Left renal pelvis (tissue), 4 donors: ENCODE measurements at places on chromosomes 7 and 10.

GRCh38 chr7:50826371-50827172, 43.9 kb upstream of the GRB10 start:
- no peak for DNase-seq

- no peak for DNase-seq
Measured at GRCh38 chr10:103854265-103854685, 1.1 kb downstream of the SH3PXD2A start.

GRCh38 chr7:27921081-27921836, 181.3 kb downstream of the TAX1BP1 start:
- peak; percentile 47 for DNase-seq

DNA sequence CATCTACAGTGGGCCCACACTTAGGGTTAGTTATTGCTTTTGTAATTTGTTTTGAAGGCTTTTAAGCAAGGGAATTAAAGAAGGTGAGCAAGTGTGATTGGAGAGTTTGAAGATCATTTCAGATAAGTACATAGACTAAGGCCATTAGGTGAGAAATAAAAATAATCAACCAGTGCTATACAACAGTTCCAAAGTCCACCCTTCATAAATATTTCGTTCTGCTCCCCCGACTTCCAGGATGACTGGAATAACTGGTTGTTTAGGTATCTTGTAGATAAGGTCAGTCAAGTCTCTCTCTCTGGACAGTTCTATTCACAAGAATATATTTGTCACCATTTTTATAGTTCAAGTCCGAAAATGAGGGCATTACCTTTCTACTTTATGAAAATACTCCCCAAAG, 98.0 kb upstream of the MBL2 start:
- DNase-seq: no peak

GRCh38 chr10:72679838-72680241, 12.1 kb upstream of the MCU start:
- no peak for DNase-seq

GRCh38 chr10:29534590-29534989, 100.2 kb downstream of the SVIL start:
- DNase-seq: no peak

GRCh38 chr10:20740120-20740519, 157.0 kb downstream of the NEBL start:
- no peak for DNase-seq

DNA sequence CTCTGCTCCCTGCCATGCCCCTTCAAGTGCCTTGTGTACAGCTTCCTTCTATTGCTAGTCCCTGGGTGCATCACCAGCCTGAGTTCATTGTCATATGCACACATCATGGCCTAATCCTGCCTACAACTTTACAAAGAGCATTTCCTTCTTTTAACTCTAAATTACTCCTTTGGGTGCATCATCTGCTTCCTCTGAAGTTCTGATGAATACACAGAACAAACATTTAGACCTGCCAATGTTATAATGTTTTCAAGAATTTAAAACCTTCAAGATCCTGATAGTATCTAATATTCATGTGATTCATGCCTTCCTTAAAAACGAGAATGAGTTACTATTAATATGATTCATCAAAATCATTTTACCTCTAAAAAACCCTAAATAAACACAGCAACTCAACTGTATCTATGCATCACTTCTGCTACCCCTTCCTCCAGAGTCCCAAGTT, 357.1 kb downstream of the MAGI2 start:
- DNase-seq: no peak

- no peak for DNase-seq
Measured at GRCh38 chr10:3825244-3825643, 40.2 kb upstream of the KLF6 start.

DNA sequence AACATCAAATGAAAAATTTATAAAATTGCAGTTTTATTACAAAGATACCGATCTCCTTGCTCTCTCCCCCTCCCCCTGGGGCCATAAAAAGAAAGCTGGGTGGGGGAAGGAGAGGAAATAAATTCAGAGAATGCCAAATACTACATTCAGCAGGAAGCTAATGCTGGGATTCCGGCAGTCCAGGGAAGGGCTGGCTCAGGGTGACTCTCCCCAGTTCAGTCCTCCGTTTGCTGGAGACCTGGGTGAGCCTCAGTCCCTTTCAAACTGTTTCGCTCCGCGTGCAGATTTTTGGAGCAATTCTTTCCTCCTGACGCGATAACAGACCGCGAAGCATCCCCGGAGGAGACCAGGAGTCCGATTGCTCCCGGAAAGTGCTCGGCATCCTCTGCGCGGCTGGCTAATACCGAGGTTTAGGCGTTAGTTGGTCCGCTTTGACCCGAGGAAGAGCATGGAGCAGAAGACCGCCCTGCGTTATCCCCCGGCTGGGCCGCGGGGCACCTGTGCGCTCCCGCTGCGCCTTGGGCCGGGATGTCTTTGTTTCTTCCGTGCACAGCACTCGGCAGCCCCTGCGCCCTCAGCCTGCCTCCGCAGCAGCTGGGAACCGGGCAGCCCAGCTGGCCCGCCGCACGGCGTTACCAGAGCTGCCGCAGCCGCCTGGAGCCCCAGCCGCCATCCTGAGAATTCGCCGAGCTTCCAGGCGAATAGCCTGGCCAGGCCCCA, 3.9 kb upstream of the HOXA2 start:
- peak; percentile 40 for DNase-seq

GRCh38 chr10:97684866-97685394, 2.1 kb downstream of the AVPI1 start:
- no peak for DNase-seq

DNA sequence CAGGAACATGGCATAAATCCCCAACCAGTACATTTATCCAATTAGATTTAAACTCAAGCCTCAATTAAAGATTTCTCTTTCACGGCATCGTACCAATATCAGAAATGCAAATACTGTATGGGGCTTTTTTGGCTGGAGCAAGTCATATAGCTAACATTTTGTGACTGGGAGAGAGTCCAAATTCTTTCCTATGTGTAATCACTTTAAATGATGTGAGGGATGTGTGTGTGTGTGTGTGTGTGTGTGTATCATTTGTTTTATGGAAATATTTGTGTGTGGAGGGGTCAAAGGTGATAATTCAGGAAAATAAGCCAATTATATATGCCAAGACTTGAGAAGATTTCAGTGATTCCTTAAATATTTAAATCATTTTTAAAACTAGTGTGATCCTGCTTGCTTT, 196.6 kb downstream of the TRIL start:
- DNase-seq: no peak
